Esophagus squamous epithelium (tissue), 5 donors: ENCODE measurements at places on chromosomes 13 and 19.

GRCh38 chr13:95710313-95710712, 33.4 kb downstream of the DNAJC3 start:
- DNase-seq, result no peak

DNA sequence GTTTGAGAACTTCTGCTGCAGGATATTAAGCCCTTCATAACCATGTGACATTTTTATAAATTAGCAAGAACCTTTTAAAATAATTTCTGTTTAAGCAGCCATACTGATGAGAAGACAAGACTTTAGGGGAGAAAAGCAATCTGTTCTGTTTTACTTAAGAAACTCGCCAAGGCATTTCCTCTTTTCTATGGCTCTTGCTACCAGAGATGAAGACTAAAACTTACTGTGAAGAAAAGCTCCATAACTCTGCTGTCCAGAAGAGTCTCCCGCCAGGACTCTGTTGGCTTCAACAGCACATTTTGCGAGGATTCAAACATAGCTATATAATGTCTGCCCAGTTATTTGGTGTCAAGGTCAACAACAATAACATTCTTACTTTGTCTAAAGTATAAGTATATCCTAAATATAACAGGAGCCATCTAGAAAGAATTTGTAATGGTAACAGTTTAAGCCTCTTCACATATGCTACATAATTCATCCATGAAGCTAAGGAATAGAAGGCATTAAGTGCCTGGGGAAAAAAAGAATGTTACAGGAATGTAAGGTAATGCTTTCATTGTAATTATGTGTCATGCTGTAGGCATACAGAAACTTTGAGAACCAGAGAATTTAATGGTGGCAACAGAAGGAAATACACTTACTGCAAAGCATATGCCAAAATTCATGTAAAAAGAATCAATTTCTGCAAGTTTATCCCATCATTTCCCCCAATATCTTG, 53.2 kb upstream of the EEF1AKMT1 start:
- no peak for DNase-seq

GRCh38 chr13:46736541-46737310, 60.2 kb downstream of the ESD start:
- no peak for DNase-seq

GRCh38 chr13:75762955-75763354, 126.8 kb downstream of the LMO7 start:
- DNase-seq, result no peak

DNA sequence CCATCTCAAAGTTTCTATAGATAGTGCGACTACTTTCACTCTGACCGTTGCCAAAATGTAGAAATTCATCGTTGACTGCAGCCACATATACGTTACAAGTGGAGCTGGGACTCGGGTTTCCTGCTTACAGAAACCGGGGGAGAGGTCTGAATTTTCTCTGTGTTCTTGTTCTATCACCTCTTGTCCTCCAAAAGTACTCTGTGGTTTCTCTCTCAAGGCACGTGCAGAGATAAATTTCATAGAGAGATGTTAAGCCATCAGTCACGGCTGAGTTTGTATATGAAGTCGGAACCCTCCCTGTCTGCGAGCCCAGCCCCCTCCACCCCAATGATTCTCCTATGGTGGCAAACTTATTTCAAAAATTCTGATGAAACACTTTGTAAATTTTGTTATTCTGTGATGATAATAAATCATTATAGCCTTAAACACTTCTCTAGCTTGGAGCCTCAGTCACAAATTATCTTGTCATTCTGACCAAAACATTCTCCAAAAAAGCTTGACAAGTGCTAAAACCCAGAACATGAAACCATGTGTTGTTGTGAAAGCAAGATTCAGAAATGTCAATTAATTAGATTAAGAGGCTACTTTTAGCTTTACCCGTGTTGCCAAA, 87.5 kb downstream of the TSHZ3 start:
- no peak for DNase-seq

- DNase-seq, result no peak
Observed at GRCh38 chr19:16328824-16329482, 4.3 kb downstream of the KLF2 start.

GRCh38 chr13:79799059-79799867, 318.3 kb downstream of the NDFIP2 start:
- DNase-seq, result no peak

DNA sequence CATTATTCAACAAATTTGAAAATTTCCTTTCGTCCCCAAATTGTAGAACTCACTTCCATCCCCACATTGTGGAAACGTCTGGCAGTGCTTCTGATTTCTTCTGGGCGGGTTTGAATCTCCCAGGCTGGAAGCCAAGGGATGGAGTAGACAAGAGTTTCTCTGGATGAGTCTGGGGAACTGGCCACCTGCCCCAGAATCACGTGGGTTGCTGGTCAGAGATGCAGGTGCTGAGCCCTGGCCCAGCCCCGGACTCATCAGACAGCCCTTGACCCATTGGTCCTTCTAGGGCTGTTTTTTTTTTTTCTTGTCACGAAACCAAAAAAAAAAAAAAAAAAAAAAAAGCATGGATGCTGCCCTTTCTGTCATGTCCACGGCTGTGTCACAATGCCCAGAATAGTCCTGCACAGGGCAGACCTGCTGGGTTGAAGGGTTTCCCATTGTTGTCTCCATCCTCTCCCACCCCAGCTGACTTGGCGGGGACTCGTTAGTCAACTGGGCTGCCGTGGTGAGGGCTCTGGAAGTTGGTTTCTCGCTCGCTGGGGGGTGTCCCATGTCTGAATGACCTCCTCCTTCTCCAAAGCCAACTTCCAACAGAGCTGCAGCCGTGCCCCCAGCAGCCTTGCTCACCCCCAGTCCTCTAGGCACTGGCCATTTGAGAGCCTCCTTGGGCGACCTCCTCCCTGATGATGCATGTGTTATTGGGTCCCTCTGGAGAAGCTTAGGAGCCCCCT, 12.8 kb downstream of the CHST8 start:
- no peak for DNase-seq

- no peak for DNase-seq
Observed at GRCh38 chr13:111955412-111956065, 111.4 kb upstream of the SOX1 start.

DNA sequence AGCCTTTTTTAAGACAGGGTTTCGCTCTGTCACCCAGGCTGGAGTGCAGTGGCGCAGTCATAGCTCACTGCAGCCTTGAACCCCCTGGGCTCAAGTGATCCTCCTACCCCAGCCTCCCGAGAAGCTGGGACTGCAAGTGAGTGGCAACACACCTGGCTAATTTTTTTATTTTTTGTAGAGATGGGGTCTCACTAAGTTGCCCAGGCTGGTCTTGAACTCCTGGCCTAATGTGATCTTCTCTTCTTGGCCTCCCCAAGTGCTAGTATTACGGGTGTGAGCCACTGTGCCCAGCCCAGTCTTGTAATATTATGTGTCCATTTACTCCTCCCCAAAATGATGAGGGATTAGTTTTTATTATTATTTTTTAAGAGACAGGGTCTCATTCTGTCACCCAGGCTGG, 3.1 kb upstream of the LINGO3 start:
- DNase-seq, result no peak

- DNase-seq, result no peak
Observed at GRCh38 chr19:17555929-17556813, 722 bp downstream of the COLGALT1 start.

- DNase-seq, result no peak
Observed at GRCh38 chr13:48155848-48156247, 60.9 kb upstream of the MED4 start.

DNA sequence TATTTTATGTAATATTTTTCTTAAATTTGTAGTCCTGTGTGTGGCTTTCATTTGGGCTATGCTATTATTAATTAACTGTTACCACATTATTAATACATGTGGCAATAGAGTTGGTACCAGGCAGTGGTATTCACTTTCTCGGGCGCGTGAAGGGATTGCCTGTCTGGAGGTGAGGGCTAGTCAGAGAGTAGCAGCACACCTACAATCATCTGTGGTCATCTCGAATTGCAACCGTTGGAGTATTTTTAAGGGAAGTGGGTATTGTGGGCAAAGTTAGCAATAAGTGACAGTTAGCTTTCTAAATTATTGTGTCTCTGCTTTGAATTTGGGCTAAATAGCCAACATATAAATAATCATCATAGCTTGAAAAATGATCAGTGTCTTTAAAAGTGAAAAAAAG, 20.0 kb upstream of the GPR18 start:
- DNase-seq, result no peak

DNA sequence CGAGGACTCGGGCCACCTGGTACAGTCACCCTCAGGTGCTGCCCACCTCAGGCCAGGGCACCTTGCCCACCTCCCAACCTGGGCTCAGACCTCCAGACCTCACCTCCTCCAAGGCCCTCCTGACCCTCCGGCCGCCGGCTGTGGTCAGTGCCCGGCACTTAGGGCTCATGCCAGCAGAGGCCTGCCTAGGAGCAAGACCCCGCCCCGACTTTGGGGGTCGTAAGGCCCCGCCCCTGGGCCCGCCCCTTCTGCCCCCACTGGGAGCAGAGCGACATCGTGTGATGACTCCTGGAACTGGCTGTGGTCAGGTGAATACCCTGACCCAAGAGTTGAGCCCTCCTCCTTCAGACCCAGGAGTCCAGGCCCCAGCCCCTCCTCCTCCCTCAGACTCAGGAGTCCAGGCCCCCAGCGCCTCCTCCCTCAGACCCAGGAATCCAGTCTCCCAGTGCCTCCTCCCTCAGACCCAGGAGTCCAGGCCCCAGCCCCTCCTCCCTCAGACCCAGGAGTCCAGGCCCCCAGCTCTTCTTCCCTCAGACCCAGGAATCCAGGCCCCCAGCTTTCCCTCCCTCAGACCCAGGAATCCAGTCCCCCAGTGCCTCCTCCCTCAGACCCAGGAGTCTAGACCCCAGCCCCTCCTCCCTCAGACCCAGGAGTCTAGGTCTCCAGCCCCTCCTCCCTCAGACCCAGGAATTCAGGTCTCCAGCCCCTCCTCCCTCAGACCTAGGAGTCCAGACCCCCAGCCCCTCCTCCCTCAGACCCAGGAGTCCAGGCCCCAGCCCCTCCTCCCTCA, at the start of gene SBK2:
TSS of gene SBK2 (minus strand) at position 183 of the 790 bp plus-strand sequence. CDS start 839 bp downstream, outside the sequence.
- no peak for DNase-seq

DNA sequence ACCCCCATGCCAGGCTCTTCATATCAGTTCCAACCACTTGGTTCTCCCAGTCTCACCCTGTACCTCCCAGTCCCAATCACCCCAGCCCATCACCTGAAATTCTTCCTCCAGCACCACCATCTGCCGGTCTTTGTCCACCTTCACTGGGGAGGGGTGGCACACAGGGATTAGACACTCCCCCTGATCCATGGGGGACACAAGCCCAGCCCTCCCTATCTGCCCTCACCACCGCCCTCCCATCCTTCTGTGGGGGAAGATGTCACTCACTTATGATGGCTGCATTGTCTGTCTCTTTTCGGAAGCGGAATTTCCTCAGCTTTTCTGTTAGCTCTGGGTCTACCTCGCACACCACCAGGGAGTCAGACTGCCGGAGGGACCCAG, 685 bp downstream of the GMFG start:
- DNase-seq, result no peak

GRCh38 chr19:3470500-3471128, 9.7 kb downstream of the SMIM24 start:
- no peak for DNase-seq

DNA sequence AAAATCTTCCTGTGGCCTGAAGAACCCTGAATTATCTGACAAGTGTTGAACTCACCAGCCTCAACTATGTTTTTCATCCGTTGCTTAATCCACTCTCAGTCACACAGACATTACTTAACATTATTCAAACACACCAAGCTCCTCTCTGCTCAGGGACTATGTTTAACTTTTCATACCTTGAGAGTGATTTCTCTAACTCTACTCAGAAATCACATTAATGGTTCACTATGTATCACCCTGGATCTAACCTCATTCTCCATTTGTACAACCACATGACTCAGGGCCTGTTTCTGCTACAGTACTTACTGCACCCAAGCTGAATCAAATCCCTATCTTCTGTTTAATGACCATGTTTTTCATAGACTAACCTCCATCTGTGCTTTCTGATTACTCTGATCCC, 553.7 kb upstream of the PRR20A start:
- no peak for DNase-seq

GRCh38 chr19:4547303-4548237, 7.7 kb upstream of the LRG1 start:
- DNase-seq, result no peak

DNA sequence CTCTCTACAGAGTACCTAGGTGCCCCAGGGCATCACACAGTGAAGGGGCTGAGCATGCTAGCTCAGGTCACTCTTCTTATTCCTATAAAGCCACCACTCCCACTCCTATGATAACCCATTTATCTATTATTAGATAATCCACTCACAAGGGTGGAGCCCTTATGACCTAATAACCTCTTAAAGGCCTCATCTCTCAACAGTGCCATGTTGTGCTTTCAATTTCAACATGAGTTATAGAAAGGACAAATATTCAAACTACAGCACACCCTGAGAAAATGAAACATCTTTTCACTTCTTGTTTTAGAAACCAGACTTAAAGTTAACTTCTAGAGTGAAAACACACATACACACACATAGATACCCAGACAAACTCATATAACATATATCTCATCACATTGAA, 1494.9 kb upstream of the MIR17HG start:
- DNase-seq, result no peak

DNA sequence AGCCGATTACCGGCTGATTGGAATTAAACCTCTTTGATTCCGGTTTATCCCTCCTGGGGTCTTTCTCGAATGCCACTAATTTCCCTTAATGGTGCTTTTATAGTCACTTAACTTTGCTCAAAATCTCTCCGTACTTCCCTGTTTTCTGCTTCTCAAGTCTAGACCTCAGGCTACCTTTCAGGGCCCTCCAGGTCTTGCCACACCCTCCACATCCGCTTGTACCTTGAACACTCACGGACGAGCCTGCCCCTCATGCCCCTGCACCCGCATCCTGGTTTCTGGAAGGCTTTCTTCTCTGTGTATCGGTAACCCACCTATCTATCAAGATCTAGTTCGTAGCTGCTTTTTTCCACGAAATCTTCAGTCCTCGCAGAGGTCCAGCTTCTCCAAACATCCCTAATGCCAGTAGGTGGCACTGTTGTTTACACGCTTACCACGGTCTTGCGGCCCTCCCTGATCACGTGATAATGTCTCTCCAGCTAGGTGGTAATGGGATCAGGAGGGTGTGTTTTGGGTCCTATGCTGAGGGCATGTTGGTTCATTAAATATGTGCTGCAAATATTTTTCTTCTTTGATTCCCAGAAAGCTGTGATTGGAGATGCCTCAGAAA, 13.8 kb downstream of the ATP12A start:
- no peak for DNase-seq

DNA sequence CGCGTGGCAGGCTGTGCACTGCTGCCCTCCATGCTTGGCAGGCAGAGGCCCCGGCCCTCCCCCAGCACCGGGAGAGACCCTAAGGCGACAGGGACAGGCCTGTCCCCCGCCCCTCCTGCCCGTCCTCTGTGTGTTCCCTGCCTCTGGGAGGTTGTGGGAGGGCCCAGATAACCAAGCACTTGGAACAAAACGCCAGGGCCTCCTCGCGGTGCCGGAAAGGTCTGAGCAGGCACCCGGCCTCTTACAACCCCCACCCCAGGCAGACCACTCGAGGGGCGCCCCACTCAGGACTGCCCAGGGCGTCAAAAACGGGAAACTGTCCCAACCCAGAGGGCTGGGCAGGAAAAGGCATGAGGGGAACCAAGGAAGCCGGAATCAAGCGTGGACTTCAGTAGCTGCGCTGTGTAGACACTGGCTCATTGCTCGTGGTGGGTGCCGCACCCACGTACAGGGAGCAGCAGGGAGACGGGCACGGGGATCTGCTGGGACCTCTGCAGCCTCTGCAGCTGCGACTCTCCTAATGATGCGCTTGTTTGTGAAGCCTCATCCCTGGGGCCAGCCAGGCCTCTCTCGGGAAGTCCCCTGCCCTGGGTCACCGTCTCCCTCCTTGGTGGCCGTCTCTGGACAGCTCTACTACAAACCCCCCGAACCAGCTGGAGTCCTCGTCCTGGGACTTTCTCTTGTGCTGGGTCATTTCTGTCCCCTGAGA, 20.0 kb downstream of the GNA11 start:
- DNase-seq, result no peak
